Prostate gland (tissue), 2 donors: ENCODE measurements at places on chromosomes 5 and 9.

DNA sequence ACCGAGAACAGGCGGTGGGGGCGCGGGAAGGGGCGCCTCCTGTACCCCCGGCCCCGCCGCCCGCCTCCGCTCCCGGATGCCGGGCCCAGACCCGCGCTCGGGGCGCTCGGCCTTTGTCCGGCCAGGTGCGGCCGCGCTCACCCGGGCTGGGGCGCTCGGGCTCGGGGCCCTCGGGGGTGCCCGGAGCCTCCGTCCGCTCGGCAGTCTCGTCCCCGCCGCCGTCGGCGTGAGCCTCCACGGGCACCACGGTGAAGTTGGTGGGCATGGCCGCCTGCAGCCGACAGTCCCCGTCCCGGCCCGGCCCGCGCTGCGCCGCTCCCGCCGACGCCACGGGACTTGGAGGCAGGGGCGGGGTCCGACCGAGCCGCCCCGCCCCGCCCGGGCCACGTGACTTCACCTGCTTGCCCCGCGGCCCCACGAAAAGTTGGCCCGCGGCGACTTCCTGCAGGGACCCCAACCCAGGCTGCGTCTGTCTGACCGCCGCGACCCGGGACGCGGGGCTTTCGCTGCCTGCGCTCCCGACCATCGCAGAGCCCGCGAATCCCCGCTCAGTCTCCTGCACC, at the start of gene SLC12A7:
Gene SLC12A7, minus strand, starts transcription at position 337 of the 563 bp plus-strand sequence. Its CDS starts 72 bp downstream, at position 265.
- DNase-seq: peak; percentile 74

DNA sequence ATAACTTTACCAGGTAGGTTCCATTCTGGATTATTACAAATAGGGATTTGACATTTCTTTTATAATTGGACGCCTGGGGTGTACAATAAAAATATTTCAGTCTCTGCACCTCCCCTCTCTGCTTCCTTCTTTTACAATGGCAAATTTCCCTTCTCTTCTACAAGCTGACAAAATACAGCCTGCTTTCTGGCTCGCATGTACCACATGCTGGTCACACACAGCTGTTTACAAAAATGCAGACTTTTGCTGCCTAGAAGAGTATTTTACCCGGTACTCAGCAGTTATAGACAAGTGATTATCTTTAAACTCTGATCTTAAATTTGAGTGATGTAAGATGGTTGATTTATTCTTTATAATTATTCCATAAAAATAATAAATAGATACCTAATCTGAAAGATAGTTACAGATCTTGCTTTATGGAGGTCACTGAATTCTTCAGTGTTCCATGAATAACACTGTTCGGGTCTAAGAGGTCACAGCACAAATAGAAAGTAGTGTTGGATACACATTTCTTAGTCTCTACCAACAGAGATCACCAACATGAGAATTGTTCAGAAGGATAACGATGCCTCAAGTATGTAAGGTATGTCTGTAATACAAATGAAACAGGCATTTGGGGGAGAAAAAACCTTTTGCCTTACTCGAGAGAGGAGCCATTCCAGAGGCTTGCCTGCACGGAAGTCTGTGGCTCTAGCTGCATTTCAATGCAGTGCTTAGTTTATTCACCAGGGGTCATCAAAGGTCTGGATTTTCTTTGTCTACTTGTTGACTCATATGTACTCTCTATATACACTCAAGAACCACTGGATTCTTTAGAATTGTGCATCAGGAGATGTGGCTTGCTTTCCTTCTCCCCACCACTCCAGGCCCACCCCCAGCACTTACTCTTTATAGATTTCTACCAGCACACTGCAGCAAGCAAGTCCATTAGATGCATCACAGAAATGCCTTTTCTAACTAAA, 206.6 kb upstream of the RFX3 start:
- DNase-seq: peak; percentile 66

DNA sequence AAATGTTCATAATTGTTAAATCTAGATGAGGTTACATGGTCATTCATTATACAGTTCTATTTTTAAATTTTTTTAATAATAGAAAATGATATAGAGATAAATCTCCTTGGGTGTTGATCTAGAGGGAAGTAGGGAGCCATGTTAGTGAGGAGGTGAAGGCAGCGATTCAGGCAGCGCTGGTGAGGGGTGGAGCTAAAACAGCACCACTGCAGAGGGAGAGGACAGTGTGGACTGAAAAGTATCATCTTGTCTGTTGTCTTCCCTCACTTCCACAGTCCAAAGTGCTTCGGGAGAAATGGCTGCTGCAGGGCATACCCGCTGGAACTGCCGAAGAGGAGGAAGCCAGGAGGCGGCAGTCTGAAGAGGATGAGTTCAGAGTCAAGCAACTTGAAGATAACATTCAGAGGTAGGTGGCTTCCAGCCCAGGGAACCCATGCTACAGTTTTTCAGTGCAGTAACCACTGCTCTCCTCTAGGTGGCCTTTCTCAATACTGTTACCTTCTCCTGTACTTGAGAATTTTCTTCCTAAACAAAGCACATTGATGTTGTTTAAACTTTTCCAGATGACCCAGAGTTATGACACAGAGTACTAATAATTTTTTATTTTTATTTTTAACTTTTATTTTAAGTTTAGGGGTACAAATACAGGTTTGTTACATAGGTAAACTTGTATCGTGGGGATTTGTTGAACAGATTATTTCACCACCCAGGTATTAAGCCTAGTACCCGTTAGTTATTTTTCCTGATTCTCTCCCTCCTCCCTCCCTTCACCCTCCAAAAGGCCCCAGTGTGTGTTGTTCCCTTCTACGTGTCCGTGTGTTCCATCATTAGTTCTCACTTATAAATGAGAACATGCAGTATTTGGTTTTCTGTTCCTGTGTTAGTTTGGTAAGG, 100.5 kb downstream of the PALM2AKAP2 start:
- no peak for DNase-seq

DNA sequence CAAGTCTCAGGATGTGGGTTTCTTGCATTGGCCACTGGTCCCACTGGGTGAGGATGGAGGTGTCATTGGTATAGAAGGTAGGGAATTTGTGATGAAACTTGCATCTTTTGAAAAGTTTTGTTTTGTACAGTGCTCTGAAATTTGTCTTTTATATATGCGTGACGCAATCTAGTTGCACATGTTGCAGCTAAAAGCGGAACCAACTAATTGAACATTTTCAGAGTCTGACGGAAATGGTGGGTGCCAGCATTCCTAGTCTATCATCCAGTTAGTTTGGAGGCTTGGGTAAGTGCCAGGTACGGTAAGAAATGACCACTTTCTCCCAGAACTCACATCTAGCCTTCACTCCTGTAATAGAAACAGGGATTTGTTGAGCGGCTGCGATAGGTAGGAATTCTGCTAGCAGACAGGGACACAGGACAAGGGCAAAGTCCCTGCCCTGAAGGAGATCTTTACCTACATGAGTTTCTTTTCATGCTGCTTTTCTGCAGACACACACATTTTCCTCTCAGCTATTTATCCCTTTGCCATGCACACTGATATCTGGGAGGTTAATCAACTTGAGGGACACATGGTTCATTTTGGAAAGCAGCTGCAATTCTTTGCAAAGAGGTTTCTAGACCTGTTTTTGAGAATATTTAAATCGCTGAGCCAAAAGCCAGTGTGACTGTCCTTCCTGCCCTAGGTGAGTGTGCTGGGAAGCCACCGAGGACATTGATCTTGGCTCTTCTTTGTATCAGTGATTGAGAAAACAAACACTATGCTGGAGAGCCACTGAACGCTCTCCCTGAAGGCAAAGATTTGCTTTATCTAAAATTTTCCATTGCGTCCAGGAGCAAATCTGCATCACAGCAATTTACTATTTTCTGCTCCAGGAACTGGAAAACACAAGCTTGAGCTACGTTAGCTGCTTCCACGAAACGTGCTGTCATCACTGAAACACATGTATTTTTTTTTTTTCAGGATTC, 89.7 kb downstream of the DAP start:
- no peak for DNase-seq

DNA sequence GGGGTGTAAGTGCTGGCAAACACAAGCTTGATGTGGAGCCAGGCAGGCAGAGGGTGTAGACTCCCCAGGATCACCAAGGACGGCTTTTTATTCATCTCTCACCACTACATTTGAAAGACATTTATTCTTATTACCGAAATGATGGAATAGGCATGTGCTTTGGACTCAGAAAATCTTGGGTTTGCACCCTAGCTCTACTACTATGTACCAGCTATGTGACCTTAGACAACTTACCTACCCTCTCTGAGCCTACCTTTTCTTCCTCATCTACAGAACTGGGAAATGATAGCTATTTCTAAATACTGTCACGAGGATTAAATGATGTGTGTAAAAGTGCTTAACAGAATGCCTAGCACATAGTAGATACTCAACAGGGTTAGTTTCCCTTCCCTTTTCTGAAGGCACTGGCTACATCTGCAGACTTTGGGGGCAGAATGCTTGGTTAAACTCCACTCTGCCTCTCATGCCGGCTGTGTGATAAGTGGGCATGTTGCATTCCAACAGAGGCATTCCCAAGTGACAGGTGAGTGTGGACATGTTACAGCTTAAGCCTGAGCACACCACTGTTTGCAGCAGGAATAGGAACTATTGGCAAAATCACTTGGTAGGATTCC, 94.8 kb downstream of the SLC1A3 start:
- DNase-seq: no peak

DNA sequence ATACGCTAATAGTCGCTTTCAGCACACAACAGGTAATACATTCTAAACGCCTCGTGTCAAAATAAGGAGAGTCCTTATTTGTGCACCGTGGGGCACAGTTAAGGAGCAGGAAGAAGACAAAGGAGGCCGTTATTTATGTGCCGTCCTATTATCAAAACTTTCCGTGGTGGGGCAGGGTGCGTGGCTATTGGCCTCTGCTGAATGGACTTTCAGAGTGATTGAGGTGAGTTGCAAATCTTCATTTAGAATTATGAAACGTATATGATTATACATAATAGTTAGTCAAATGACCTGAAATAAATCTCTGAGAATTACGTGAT, 833 bp downstream of the C5orf24 start:
- DNase-seq: no peak

GRCh38 chr9:130331573-130331972, 66.0 kb downstream of the HMCN2 start:
- no peak for DNase-seq

DNA sequence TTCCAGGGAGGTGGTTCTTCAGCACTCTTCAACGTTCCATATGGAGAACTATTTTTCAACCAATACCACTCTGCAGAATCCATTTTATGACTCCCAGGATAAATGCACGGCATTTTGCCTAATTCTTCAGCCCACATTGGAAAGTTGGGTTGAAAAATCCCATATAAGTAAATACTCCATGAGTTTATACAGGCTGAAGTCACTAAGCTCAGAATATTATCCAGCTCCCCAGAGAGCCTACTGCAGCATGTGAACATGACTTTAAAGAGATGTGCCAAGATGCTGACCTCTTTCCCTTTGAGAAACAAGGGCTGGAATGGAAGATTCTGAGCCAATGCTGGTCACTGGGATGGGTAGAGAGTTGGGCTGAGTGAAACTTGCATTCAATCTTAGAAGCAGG, 111.9 kb upstream of the SLIT3 start:
- DNase-seq: no peak

DNA sequence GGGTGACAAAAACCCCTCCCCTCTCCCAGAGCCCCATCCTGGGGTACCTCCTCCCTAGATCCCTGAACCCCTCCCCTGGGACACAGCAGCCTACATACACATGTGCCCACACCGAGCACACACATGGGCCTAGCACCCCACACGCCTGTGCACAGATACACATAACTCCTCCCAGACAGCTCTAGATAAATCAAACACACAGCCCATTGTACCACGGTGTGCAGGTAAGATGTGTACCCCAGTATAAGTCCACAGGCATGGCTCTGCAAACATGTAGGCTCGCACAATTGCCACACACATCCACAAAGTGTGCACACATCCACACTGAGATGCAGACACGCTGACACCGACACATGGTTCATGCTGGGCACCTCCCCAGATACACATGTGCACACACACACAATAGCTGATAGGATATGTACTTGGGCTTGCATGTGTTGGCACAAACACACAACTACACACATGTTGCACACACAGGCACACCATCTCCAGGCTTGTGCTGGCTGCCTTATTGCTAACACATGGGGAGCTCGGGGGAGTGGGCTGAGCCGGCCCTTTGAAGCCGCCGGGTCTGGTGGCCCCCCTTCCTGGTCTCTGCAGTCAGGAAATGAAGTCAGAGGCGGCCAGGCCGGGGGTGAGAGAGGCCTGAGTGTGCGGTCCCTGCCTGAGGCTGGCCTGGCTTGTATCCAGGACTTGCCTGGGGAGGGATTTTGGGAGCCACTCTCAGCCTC, 30.2 kb downstream of the GOLGA2 start:
- DNase-seq: no peak

DNA sequence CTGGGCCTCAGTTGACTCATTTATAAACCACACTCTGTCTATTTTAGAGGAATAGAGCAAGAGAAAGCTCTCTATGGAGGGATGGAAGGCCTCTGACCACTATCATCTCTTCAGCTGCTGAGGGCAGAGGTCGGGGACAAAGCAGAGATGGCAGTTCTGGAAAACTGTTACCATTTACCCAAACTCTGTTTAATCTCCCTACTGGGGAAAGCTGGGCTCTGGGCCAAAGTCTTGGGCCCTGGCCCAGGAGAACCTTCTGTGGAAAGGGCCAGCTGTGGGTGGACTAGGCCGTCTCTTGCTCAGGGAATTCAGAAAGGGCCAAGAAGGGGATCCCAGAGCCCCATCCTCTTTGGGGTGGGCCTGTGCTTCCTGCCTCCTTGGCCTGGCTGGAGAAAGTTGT, 100.0 kb downstream of the PSD2 start:
- no peak for DNase-seq

- no peak for DNase-seq
Observed at GRCh38 chr5:111353035-111353434, 128.9 kb downstream of the CAMK4 start.

DNA sequence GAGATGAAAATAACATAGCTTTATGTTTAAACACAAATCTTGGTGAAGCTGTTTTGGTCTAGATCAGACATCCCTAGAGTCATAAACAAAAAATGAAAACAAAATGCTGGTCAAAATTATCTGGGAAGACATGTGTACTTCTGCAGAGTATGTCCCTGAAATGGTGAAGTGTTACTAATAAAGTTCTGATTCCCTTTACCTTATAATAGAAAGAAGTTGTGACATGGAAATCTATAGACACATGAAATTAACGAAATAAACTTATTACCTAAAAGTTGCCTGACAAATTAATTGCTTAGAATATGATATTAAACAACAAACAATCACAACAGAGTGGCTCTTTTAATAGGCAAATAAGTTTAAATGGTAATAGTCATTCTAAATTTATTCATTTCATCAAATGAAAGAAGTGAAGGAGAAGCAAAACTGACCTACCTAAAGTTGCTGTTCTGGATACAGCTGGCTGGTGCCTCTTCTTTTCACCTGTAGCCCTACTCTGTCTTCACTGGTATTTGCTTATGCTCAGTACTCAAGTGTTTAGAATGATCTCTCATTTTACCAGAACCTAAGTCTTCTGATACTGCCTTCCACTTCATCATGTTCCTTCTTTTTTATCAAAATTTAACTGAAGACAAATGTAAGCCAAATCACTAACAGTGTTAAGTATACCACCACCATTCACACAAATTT, 38.8 kb downstream of the FNIP1 start:
- DNase-seq: no peak

GRCh38 chr5:65021527-65022226, 252.9 kb downstream of the CWC27 start:
- DNase-seq: no peak

- no peak for DNase-seq
Observed at GRCh38 chr9:70093944-70094343, 50.3 kb downstream of the MAMDC2 start.
